ENCODE measurements at places on chromosomes 3 and 15.

DNA sequence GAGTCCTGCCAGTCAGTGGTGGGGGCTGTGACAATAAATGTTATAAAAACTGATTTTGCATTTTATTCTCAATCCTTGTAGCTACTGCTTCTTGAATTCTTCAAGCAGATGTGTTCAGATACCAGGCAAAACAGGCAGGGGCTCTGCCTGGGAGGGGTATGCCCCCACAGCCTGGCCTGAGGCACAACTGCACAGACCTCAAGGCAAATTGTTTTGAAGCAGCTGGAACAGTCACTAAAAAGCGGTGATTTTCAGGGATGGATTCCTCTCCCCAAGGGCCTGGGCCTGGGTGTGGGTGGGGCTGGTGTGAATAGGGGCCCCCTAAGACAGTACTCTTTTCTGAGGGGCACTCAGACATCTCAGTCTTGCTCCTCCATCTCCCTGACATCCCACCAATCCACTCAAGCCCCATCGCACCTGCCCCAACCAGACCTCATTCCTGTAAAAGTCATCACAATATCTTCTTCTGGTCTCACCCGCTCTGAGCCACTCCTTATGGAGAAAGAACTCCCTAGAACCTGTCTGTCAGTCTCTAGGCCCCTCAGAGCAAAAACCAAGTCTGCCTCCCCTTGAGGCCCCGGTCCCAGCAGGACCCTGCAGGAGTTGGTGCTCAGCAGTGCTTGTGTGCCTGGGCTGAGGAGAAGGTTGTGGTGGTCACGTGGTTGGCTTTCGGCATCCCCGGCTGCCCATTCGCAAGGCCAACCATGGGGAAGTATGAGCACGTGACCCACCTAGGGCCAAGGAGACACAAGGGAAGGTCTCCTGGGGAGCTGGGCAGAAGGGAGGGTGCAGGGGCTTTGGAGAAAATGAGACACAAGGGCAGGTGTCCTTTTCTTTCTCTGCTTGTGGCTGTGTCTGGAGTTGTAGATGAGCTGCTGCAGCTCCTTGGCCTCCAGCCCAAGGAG lies 2.9 kb upstream of the PSTPIP1 start:
- DNase-seq, result no peak

DNA sequence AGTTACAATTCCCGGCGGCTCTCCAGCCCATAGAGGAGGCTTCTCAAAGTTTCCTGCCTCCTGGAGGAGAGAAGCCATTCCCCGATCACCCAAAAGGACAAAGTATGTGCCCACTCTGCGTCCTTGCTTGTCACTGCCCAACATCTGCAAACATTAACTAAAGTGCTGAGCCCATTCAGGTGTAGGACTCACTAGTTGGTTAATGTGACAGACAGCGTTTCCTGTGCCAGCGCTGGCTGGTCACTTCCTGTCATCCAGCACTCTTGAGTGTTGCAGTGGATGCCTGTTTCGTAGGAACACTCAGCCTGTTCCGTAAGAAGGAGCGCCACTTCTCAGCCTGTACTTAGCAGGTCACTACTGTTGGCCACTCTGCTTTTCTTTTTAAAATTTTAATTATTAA lies 100.3 kb downstream of the APBA2 start:
- no peak for DNase-seq

DNA sequence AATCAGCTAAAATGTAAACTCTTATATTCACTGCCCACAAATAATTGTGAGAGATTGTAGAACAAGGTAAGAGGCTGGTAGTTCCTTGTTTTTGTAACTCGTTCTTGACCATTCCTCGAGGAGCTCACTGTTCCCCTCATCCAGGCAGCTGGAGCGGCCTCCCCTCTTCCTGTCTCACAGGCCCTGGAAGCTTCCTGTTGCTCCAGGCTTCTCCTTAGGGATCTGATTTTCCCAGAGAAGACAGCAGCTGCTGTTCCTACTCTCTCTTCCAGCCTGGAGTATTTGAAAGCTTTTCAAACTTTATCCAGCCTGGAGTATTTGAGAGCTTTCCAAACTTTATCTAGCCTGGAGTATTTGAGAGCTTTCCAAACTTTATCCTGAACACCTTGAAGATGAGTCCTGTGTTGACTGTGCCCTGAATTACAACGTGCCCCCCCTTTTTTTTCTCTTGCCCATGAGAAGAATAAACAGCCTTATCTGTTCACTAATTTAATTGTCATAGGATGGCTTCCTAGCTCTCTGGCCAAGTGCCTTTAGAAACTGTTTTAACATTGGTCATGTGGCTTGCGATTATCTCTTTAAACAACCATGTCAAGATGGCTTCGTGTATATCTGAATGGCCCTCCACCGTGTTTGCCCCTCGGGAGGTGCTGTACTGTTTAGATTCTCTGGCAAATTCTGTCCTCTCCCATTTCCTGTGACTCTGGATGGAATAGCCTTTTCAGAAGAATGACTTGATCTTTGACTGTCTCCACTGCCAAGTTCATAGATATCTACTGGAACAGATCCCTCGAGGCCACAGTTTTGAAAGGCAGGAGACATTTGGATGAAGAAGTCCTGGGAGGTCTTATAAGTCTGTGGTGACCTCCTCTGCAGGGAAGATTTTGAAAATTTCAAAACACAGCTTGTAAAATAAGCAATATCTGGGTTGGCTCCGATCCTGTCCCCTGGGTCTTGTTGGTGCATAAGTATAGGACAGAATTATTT lies 4.8 kb downstream of the ADAMTSL3 start:
- DNase-seq, result no peak

- DNase-seq, result no peak
Observed at GRCh38 chr3:49255718-49256511, 21.1 kb downstream of the C3orf62 start.

GRCh38 chr3:177490626-177491025 lies 293.3 kb upstream of the TBL1XR1 start:
- no peak for DNase-seq

DNA sequence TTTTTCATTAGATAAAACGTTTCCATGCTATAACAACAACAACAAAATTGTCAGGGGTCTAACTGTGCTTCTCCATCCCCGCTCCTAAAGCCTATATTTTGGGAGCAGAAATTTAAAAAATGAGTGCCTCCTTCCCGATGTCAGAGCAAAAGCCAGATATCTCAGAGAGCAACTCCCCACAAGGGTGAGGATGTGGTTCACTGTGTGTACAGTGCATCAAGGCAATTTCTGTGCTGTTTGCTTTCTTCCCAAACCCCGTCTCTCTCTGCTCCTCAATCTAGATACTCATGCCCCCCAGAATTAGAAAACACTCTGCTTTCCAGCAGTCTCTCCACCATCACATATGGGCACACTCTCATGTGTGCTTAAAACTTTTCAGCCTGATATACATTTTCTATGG lies 76.7 kb upstream of the MBNL1 start:
- no peak for DNase-seq

DNA sequence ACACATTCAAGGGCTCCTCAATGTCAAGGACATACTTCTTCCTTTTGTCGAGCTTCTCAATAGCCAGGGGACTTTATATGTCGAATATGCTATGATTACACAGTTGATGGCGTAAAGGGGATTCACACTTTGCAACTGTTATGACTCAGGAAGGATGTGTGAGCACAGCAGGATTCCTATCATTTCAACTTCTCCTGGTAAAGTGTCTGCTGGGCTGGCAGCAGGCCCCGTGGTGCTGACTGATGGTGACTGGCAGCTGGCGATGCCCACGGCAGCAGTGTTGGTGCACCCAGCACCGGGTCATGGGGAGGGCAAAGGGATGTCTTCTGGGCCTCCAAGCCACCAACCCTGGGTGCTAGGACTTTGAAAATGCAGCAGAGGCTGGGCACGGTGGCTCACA lies 44.8 kb upstream of the GNB5 start:
- no peak for DNase-seq

GRCh38 chr3:52881871-52882270 lies 15.5 kb downstream of the STIMATE start:
- no peak for DNase-seq

GRCh38 chr3:110123946-110124345 lies 786.6 kb upstream of the DPPA4 start:
- peak; percentile 3 for DNase-seq

DNA sequence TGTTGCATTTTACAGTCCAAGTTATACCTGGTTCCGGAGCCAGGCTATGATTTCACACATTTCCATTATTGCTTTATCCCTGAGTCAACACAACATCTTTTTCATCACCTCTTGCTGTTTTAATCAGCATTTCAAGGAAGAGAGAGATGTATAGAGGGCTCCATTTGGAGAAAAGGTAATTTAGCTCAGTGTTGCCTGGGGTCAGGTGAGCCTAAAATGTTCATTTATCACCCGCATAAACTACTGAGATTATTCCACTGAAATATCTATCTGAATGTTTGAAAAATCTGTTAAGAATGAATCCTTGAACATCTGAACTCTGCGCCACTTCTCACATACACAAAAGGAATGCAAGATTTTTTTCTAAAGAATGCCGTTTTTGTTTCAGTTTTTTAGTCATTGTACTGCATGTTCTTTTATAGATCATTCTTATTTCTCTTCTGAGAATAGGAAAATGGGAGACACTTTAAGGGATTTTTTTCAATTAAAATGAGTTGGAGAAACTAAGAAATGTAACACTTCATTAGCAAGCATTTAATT lies 51.5 kb upstream of the AGTR1 start:
- no peak for DNase-seq

- DNase-seq, result no peak
Observed at GRCh38 chr3:196981657-196982056, 13.0 kb upstream of the PIGZ start.

GRCh38 chr3:143298886-143299535 lies 179.4 kb downstream of the CHST2 start:
- DNase-seq, result no peak

GRCh38 chr3:53089511-53089910 lies 40.7 kb downstream of the RFT1 start:
- DNase-seq, result no peak

- peak; percentile 40 for DNase-seq
Observed at GRCh38 chr3:176566757-176567156, 630.5 kb downstream of the TBL1XR1 start.

- DNase-seq, result no peak
Observed at GRCh38 chr3:143808030-143808429, 40.2 kb downstream of the SLC9A9 start.

DNA sequence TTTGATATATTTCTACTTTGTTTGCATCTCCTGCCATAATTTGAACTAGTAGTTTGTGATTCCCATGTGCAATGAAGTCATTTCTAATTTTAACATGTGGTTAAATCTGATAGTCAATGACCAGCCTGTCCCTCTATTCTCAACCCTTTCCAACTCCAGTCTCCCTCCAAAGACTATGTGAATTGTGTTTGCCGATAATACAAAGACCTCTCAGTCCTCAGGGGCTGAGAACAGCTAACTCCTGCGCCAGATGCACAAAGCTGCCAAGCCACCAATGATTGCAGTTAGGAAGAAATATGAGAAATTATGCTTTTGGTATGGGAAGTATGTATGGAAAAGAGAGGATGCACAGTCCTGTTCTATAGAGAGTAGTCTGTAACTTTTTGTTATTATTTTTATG lies 54.0 kb downstream of the KCNH8 start:
- no peak for DNase-seq

GRCh38 chr3:147406028-147406931 lies at the start of gene ZIC4:
ZIC4 (minus strand) TSS chr3:147406543; CDS start chr3:147402797, 3,746 bp downstream.
- no peak for DNase-seq

DNA sequence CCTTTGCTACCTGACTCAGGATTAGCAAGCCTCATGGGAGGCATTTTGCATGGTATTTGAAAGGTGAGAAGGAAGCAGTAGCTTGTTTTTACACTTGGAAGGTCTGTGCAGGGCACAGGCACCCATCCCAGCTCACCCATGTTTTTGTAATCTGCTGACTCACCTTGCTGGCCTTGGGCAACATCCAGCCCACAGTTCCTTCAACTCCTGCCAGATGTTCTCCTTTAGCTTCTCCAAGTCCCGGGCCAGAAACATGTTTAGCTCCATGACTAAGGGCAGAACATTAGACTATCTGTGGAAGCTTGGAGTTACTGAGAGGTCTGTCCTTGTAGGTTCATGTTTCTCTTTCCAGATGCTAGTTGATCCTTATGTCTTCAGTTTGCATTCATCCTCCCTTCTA lies 12.4 kb upstream of the ZNF770 start:
- peak; percentile 87 for DNase-seq

- no peak for DNase-seq
Observed at GRCh38 chr3:25142609-25143355, 285.3 kb upstream of the RARB start.

DNA sequence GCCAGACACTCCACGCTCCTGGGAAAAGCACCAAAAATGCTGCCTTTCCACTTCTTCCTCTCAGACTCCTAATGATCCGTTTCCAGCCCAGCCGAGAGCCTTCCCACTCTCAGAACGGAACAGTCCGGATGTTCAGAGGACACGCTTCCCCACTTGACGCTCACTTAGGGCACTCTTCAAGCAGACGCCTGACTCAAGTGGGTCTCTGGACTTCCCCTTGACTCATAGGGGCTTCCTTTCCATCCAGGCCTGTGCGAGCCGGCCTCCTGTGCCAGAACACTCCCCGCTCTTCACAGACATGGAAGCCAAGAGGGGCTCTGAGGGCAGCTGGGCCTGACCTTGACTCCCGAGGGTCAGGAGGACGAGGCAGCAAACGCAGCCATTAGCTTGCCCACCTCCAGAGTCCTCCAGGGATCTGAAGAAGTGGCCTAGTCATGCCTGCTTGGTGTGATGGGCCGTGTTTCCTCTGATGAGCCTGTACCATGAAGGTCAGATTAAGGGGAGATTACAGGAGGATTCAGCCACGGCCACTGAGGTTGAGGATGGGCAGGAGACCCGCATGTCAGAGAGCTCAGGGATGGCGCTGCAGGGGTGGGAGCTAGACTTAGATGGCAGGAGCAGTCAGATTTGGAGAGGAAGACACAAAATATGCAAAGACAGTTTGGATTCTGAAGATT lies 114.7 kb upstream of the TLE3 start:
- no peak for DNase-seq

DNA sequence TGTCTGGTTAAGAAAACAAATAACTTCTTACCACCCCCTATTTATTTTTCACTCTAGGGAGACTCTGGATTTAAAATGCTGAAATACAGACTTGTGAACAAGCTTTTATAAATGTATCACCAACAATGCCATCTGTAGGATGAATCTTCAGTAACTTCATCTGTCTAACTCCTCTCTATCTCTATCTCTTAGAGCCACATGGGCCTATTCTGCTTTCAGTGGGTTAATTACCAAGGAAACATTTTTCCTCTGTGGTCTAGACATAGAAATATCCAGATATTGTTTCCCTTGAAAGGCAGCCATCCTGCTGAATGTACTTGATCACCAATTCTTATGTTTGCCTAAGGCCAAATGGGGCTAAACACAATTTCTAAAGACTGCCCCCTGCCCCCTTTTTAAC lies 167.6 kb upstream of the COL8A1 start:
- DNase-seq, result no peak

All from AG10803 (cell line).